D341Med (cell line): ENCODE measurements at places on chromosomes 7 and 10.

DNA sequence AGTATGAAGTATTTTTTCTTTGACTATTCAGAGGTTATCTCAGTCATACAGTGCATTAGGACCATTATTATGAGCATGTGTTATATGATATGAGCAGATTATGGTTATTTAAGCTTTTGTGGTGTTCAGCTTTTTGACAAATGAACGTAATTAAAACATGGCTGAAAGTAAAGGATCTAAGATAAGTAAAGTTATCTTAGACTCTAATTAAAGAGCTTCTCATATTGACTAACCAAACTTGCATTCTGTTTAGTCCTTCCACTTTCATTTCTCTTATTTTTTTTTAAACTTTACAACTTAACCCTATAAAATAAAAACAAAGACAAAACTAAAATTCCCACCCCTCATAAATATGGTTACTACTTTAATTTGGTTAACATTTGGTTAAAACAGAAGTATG is 6.9 kb upstream of the GPR85 start:
- DNase-seq: no peak

- peak; percentile 40 for DNase-seq
Observed at GRCh38 chr7:25720427-25720826, 431.6 kb upstream of the NFE2L3 start.

GRCh38 chr10:122164815-122165483 is 106.1 kb upstream of the BTBD16 start:
- DNase-seq: no peak

DNA sequence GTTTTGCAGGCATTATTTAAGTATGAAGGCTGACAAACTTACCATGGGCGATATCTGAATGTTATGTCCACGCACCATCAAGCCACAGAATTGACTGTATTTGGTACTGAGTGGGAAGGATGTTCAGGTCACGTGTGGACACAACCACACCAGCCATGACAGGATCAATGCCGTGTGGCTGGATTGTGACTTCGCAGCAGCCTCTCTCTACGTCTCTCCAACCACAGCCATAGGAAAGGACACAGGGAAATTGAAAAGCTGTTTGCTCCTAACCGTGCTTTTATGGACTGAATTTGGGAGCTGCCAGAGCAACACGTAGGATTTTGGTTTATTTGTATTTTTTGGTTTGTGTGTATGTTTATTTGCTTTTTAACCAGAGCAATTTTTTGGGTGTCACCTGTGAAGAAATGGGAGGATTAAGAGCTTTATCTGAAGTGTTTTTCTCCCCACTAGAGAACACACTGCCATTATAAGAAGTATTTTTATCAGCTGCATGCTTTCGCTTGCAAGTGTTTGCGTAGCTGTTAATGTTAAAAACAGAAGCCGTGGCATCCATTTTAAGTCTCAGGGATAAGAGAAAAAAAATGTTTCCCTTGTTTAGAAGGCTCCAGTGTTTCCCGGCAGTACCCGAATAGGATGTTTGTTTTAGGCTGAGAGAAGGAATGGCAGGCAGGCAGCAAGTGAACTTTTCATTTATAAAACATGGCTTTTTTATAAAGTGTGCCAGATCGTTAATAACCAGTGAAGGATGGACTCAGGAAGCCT is 401.1 kb upstream of the NFE2L3 start:
- DNase-seq: no peak

DNA sequence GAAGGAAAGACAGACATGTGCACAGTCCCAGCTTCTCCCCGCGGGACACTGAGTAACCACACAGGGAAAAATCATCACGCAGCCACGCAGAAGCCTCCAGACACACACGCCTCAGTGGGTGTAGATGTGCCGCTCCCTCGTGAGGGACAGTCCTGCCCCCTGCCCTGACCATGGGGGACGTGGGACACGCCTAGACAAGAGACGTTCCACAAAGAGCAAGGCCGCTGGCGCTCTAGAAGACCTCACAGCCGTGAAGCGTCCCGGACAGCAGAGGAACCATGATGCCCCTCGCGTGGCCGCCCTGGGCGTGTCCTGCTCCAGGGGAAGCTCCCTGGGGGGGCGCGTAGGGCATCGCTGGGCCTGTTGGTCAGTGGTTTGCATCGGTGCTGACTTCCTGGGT is 210.8 kb downstream of the DNAJB6 start:
- DNase-seq: no peak

GRCh38 chr10:124543971-124544370 is 82.3 kb downstream of the LHPP start:
- DNase-seq: no peak

- DNase-seq: no peak
Observed at GRCh38 chr7:112395893-112396292, 54.4 kb upstream of the IFRD1 start.

DNA sequence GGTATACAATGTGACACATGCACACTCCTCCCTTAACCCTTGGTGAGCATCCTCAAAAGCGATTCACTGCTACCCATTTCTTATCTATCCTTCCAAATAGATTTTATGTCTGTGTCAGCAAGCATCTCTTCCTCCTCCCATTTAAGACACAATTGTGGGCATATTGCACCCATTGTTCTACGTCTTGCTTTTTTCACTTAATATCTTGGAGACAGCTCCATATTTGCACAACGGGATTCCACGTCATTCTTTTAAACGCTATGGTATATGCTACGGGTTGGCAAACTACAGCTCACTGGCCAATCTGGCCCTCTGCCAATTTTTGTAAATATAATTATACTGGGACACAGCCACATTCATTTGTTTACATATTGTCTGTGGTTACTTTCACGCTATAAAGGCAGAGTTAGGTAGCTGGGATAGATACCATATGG is 88.6 kb downstream of the RNF216 start:
- no peak for DNase-seq

DNA sequence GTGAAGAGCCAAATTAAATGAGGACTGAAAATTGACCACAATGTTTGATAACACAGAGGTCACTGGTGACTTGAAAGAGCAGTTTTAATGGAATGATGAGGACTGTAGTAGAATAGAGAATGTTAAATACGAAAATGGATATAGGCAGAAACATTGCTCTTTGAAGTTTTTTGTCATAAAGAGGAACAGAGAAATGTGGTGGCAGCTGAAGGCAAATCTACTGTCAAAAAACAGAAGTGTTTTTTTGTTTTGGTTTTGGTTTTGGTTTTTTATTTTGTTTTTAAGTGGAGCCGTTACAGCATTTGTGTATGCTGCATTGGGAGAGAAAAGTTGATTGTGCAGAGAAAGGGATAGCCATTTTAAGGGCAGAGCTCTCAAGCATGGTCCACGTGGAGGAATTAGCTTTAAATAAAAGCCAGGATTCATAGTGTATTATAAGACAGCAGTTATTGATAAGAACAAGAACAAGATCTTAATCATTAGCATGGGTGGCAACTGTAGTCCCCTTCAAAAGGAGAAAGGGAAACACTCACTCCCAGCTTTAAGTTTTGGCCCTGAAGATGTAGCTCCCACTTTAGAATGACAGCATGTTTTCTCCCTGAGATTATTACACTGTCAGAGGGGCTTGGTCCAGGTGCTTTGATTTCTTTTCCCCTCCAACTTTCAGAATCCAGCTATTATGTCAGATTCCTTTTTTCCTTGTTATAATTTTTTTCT is 156.7 kb upstream of the BET1 start:
- no peak for DNase-seq

- no peak for DNase-seq
Observed at GRCh38 chr10:87887146-87887545, 23.7 kb downstream of the PTEN start.

DNA sequence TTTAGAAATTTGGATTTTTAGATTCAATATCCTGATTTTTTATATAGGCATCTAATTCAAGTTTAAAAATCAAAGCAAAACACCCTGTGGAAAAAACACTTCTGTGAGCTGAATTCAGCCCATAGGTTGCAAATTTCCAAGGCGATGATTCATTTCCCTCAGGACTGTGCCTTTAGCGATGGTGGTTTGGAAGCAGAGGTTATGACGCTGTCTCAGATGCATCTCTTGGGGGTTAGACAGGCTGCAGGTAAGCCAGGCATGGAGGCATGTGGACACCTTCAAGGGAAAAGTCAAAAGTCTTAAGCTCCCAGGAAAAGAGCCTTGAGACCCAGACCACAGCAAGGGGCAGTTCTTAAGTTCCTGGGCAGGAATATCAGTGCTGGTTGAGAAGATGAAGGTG is 9.5 kb upstream of the FRA10AC1 start:
- DNase-seq: no peak

DNA sequence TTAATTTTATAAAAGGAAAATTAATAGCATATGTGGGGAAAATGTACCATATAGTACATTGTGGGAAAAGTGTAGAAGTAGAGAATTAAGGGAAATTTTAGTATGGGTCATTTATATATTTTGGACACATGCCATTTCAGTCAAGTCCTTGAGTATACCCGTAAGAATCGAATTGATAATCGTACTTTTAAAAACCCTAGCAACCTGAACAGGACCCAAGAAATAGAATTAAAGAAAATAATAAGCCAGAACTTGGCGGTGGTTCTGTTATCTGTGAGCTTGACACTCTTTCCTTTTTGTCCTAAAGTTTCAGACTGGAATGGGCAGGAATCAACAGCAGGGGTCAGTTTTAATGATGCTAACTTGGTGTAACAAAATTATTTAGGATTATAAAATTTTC is 221.0 kb downstream of the CDK14 start:
- no peak for DNase-seq

DNA sequence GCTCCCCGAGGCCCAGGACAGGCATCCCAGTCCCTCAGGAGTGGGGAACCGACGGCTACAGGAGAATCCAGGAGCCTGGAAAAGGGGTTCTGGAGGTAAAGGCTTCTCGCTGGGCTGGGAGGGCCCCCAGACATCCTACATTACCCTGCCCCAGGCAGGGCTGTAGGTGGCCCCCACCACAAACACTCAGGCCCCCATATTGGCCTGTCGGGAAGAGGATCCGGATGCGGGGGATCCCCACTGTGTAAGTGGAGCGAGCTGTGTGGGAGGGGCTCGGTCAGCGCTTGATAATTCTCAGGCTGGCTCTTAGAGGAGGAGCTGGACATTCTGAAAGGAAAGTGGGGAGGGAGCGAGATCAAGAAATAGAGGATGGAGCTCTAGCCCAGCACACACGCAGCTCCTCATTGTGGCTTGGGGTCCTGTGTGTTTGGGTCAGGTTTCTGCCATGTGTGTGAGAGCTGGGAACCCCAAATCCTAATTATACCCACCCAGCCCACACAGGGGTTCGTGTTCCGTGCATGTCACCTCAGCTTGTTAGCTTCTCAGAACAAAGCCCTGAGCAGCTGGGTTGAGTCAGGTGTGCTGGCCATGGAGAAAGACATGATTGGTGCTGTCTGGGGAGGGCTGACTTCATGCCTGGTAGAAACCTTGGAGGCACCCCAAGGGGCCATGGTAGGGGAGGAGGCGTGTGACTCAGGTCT is 49.4 kb downstream of the ZNF467 start:
- DNase-seq: no peak

DNA sequence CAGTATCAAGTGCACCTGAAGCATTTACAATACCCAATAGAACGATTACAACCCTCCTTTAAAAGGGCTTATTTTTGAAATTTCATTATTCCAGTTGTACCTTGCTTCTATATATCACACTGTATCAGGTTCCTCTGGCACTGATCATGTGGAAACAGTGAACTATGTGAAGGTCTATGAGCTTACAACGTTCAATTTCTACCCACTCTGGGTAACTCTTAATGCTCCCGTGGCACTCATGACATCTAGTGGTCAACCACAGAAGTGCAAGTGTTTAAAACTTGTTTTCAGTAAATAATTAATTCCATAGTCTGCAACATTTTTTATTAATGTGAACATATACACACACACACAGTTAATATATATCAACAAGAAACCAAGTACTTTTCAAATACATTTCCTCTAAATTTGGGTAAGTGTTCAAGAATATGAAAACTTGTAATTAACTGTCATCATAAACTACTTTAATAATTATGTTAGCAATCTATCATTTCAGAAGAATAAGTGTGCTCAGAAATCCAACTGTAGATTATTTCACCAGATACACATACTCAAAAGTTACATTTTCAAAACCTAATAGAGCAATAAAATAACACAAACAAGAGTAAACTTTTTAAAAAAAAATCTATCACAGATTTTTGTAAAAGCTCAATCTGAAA is 61.0 kb downstream of the MPP7 start:
- DNase-seq: peak; percentile 51

DNA sequence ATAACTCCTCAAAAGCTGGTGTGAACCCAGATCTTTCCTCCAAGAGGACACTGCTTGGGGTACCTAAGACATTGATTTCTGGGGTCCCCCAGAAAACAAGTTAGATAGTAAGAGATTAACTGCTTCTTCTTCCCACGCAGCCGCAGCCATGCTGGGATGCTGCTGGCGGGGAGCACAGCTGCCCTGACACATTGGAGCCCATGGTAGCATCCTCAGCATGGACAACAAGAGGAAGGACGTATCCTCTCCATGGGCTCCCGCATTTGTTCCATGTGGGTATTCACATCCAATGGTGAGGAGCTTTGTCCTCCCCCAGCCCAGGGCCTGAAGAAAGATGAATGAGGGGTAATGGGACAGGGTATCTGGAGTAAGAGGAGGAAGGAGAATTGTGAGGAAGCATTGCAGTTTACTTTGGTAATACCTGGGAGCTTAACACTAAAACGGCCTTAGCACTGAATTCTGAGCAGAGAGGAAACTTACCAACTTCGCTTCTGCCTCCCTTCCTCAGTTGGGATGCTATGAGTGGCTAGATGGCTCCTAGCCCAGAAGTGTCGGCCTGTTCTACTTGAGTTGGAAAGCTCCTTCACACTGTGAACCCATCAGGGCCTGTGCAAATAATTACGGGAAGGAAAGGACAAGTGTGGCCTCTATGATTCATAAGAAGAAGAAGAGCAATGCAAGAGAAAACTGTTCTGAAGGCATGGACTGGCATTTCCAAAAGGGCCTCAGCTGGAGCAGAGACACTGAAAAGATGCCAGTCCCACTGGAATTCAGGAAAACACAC is 43.9 kb downstream of the C10orf120 start:
- DNase-seq: no peak

GRCh38 chr7:28811701-28812430 is 146.3 kb downstream of the TRIL start:
- no peak for DNase-seq

DNA sequence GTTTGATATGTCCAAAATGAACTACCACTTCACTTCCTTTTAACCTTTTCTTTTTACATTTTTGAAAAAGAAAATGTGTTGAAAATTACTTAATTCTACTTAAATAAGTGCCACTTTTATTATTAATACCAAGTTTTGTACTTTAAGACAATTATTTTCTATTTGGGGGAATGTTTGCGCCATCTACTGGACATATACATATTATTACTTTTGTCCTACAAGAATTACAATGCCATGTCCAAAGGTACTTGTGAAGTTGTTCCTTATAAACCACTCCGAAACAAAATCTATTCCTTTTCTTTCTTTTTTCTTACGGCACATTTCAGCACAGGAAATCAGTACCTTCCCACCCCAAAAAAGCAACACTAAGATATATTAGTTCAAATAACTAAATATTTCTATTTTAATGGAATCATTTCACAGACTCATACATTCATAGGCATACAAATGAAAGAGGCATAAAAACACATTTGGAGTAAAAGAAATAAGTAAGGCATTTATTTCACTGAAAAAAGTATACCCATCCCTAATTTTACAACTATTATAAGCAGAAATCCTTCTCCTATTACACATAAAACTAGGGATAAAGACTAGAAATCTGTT is 169.9 kb downstream of the RNF133 start:
- no peak for DNase-seq
